ENCODE measurements at places on chromosomes 7 and 10. TPM values are rescaled to one million over a fixed set of nuclear protein-coding genes. Genes with fewer than 3 reads are reported as not detected.

The LIPM gene
- total RNA-seq = not detected

The SPDYE2 gene
- not detected for total RNA-seq

The NUTM2A gene
- not detected for total RNA-seq

The SAP25 gene
- total RNA-seq = not detected

The NUTM2B gene
- 1.3 TPM for total RNA-seq

The LIPF gene
- not detected for total RNA-seq

The MUC3A gene
- total RNA-seq = not detected

The LIPK gene
- not detected for total RNA-seq

The LEP gene
- total RNA-seq = not detected

The GARIN1A gene
- total RNA-seq = 6.6 TPM

Measured in uterus (tissue), 4 donors.